Fibroblast of the conjunctiva (primary cell): ENCODE measurements at places on chromosomes 16 and 17.

DNA sequence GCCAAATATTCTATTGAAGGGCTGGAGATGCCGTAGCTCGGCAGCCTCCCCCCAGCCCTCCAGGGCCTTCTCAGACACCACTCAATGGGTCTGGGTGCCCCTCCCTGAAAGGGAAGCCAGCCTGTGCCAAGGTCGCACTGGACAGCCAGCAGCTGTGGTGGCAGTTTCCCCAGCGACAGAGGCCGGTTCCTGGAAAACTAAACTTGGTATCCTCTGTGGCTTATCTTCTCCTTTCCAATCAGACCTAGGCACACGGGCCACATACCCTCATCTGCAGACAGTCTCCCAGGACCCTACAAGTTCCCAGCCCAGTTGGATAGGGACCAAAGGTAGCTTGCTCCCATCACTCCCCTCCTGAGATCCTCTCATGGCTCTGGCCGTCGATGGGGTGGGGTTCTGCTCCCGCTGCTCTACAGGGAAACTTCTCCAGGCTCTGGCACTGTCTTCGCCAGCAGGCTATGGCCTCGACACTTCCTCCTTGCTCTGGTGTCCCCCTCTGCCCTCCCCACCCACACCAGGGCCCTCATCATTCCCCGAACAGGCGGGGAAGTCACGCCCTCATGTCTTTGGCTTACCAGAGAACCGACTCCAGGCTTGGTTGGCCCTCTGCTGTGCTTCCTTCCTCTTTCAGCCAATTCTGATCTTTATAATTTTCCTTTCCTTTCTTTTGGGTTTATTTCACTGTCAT, 18.3 kb upstream of the IL21R start:
- DNase-seq, result no peak

DNA sequence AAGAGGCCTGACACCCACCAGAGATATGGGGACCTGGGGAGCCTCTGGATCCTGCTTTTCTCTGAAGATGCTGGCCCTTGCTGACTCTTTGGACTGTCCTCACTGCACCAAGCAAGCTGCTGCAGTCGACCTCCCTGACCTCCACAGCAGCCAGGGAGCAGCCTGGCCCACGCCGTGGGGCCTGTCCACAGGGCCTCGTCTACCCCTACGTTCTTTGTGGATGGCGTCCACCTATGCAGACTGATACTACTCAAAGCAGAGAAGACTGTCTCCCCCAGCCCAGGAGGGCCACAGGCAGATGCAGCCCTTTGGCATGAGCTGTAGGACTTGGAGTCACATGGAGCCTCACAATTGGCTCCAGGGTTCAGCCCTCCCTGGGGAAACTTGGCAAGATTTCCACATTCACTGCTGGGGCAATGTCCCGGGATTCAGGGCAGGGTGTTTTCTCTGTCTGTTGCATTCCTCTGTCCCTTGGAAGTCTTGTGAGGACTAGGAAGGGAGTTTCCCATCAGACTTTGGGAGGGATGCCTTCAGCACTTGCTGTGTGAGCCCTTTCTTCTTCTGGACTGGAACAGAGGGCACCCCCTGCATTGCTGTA, 152.2 kb downstream of the NTN1 start:
- DNase-seq, result no peak

GRCh38 chr16:48126801-48127644, 28.8 kb downstream of the ABCC12 start:
- DNase-seq, result peak; percentile 87

GRCh38 chr17:61410141-61411010, 10.7 kb downstream of the TBX2 start:
- no peak for DNase-seq

DNA sequence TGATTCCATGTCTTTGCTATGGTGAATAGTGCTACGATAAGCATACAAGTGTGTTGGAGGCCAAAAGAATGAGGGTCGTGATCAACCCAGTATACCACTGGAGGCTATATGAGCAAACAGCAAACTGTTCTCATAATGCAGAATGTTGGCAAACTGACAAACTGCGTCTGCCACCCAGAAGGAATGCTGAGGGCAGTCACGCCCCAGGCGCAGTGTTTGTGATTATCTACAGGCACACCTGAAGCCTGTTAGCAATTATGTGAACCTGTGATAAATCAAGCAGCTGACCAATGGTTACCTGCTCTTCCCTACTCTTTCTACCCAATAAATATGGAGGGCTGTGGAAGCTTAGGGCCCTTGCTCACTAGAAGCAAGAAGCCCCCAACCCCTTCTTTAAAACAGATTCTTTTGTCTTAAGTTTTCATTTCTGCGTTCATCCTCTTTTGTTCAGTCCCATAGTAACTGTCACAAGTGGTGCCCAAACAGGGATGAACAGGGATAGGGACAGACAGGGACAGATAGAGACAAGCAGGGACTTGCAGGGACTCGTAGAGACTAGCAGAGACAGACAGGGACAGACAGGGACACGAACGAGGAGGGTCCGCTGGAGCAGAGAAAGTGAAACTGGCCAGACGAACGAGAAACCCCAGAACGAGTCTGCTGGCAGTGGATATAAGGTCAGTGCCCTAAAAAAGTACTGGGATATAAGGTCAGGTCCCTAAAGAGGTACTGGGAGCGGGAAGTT, 25.1 kb downstream of the CD300LG start:
- DNase-seq, result no peak

GRCh38 chr17:82924812-82925211, 85.0 kb upstream of the ZNF750 start:
- DNase-seq, result no peak

DNA sequence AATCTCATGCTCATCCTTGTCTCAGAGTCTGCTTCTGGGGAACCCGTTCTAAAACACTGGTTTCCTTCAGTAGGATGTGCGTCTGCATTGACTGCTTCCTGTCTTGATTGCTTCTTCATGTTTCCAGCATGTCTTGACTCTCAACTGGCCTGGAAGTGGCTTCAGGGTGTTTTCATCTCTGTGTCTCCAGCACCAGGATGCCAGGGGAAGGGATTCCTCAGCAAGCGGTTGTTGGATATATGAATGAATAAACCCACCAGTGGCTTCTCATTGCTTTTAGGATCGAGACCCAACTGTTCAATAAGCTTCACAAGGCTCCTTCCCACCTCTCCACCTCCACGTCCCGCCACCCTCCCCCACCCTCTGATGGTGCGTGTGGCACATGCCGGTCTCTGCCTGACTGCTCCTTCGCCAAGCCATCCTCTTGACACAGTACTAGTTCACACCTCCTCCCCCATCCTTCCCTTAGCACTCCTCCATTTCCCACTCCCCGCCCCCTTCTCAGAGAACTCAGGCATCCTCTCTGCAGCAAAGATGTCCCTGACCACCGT, 14.1 kb upstream of the TNS4 start:
- no peak for DNase-seq

- no peak for DNase-seq
Observed at GRCh38 chr17:78337244-78338109, 22.4 kb downstream of the SOCS3 start.

DNA sequence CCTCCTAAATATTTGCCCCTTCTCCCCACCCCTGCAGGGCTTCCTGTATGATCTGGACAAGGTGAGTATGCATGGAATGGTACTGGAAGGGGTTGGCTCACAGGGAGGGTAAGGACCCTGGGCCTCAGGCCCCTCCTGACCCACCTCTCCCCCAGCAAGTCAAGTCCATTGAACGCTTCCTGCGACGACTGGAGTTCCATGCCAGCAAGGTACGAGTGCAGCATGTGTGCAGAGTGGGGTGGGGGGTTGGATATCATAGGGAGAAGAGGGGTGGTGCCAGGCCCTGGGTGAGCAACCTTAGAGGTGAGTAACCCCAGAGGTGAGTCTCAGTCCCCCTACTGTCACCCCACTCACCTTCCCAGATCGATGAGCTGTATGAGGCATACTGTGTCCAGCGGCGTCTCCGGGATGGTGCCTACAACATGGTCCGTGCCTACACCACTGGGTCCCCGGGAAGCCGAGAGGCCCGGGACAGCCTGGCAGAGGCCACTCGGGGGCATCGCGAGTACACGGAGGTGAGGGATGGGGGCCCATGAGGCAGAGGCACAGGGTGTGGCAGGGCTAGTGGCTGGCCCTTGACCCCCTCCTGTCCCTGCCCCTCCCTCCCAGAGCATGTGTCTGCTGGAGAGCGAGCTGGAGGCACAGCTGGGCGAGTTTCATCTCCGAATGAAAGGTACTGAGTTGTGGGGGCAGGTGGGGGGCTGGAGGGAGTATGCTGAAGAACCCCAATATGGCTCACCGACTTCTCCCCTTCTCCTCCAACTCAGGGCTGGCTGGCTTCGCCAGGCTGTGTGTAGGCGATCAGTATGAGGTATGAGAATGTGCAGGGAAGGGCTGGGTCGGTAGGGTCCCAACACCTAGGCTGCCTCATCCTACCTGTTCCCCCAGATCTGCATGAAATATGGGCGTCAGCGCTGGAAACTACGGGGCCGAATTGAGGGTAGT, 11.3 kb downstream of the RIPOR1 start:
- no peak for DNase-seq

DNA sequence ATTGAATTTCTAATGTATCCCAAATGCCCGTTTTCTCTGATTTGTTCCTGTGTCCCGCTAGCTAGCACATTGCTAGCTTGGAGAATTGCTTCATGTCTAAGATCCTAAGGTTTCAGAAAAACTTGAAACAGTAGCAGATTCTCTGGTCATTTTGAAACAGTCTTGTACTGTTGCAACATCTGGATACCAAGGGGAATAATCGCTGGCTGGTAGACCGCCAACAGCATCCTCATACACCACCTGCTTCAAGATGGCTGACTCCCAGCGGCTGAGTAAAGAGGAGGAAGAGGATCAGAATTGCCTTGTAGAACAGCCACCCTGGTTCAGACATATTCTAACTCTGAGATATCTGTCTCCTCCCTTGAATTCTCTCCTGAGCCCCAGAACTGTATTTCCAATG, 226.7 kb upstream of the ELAC2 start:
- peak; percentile 70 for DNase-seq

DNA sequence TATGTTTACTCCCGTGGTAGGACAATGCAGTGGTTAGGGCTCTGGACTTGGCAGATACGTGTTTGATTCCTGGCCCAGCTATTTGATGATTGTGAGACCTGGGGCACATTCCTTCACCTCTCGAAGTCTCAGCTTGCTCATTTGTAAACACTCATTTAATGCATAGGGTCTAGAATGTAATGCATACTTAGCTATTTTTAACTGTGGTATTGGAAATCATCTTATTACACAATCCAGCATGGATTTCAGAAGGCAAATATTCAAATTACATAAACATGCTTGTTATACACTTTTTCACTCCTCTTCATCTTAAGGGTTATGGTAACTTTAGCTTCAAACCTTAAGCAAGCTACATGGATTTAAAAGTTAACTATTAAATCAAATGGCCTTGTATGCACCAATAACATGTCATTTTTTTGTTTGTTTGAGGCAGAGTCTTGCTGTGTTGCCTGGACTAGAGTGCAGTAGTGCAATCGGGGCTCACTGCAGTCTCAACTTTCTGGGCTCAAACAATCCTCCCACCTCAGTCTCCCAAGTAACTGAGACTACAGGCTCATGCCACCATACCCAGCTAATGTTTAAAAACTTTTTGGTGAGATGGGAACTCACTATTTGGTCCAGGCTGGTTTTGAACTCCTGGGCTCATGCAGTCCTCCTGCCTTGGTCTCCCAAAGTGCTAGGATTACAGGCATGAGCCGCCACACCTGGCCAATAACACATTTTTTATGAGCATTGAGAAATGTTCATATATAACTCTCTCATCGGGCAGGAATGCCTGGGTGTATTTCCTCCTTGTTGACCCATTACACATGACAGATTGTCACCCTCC, 52.5 kb downstream of the VAT1L start:
- DNase-seq, result peak; percentile 34

DNA sequence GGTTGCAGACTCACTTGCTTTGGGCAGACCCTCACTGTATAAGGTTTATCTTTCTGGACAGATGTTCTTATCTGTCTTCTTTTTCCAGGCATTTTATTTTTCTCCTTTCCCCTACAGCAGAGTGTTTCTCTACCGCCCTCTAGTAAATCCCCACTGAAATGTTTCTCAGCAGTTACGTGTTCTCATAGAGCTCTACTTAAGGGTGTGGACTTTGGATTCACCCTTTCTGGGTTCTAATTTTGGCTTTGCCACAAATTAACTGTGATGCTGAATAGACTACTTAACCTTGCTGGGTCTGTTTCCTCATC, 2.0 kb downstream of the ADAT1 start:
- no peak for DNase-seq

- no peak for DNase-seq
Observed at GRCh38 chr16:45454-45853, 8.0 kb downstream of the POLR3K start.

DNA sequence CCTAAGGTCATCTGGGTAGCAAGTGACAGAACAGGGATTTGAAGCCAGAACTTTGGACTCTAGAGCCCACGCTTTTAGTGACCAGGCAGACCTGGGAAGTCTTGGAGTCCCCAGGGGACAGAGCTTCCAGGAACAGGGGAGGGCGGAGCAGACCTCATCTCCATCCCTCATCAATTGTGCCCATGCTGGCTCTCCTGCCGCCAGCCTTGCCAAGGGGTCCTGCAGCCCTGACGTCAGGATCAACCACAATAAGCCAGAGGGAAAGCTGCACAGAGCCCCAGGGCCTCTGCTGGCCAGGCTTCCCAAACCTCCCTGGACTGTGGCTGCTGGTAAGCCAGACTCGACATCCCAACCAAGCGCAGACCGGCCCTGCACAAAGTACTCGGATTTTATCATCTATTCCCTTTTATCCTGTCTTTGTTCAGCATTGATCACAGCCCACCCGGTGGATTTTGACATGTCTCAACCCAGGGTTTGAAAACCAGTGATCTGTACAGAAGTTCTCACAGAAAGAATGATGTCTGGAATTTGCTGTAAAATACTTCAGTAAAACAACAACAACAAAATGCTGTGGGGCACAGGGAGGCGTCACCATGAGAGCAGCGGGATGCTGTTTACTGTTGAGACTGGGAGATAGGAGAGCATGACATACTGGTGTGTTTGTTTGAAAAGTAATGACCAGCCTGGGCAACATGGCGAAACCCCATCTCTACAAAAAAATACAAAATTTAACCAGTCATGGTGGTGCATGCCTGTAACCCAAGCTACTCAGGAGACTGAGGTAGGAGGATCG, 11.8 kb downstream of the C16orf74 start:
- DNase-seq, result no peak

- no peak for DNase-seq
Observed at GRCh38 chr17:82056729-82057621, 5.3 kb downstream of the GPS1 start.

DNA sequence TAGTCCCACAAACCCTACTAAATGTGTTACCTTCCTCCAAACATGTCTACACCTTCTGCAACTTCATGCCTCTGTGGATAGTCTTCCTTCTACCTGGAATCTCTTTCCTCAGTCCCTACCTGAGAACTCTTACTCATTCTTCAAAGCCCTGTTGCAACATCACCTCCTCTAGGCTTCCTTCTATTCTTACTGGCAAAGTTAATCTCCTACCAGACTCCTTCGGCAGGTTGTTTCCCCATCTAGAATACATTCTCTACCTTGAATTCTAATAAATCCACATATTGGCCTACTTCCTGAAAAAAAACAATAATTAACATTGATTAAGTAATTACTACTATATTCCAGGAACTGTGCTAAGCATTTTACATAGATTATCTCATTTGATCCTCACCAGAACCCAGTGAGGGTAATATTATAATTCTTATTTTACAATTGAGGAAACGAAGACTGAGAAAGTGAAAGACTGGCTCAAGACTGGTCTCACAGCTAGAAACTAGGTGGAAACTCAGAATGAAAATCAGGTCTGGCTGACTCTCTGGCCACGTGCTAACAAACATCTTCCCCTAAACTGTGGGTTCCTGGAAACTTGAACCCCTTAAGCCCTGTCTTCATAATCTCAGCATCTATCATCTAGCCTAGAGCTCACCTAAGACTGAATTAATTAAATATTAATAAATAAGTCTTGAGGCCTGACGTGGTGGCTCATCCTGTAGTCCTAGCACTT, 4.6 kb upstream of the STAT3 start:
- DNase-seq, result no peak

- DNase-seq, result no peak
Observed at GRCh38 chr17:3956327-3956957, 7.8 kb downstream of the ATP2A3 start.
